IPS-NIHi11 (cell line): ENCODE measurements at places on chromosomes 3 and 15.

- no peak for DNase-seq
These were observed 226.1 kb upstream of the BHLHE40 start for GRCh38 chr3:4753073-4753691.

- no peak for DNase-seq
These were observed 25.7 kb downstream of the DCLK3 start for GRCh38 chr3:36738702-36739101.

DNA sequence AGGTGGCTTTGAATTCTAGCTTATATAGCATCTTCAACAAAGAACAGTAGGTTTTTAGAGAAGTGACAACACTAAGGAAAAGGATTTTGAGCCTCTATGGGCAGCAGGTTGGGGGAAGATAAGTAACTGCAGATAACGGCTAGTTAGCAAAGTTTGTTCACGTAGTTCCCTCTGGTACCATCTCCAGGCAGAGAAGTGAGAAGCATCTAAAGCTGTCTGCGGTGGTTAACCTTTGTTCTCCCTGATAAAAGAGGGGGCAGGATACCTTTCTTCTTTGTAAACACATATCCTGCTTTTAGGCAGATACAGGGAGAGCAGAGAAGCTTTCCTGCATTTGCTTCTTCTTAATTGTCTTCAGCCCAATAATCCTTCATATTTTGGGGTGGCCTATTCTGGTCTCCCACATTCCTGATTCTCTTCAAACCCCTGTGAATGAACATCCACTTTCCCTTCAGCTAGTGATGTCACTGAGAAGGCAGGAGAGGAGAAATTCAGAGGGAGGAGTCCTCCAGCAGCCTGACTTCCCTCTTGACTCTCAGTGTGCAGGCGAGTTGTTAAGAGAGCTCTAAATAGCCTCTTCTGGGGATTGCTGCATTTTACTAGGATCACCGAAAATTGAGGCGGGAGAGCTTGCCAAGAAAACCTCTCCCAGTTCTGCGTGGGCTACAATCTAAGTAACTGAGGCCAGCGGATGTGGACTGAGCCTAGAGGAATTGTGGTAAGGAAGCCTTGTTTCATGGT, 393.7 kb upstream of the C2CD4B start:
- no peak for DNase-seq

DNA sequence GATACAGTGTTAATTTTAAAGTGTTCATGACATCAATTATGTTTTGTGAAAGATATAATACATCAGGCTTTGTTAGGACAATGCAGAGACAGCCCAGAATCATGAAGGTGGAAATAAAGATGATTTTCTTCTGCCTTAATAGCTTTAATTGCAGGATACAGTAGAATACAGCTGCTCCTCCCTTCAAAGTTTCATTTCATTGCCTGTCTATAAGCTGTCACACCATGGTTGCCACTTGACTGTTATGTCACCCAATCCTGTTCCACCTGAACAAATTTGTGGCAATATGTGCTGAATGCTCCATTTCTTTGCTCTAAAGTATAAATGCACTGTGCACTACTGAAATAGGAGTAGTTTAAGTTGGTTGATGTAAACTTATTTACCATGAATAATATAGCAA, 537.8 kb upstream of the ROBO2 start:
- no peak for DNase-seq

- no peak for DNase-seq
These were observed 332.7 kb upstream of the SLCO3A1 start for GRCh38 chr15:91520850-91521249.
